ENCODE measurements at places on chromosomes 6 and 20. TPM values are rescaled to one million over a fixed set of nuclear protein-coding genes. Genes with fewer than 3 reads are reported as not detected.

DNA sequence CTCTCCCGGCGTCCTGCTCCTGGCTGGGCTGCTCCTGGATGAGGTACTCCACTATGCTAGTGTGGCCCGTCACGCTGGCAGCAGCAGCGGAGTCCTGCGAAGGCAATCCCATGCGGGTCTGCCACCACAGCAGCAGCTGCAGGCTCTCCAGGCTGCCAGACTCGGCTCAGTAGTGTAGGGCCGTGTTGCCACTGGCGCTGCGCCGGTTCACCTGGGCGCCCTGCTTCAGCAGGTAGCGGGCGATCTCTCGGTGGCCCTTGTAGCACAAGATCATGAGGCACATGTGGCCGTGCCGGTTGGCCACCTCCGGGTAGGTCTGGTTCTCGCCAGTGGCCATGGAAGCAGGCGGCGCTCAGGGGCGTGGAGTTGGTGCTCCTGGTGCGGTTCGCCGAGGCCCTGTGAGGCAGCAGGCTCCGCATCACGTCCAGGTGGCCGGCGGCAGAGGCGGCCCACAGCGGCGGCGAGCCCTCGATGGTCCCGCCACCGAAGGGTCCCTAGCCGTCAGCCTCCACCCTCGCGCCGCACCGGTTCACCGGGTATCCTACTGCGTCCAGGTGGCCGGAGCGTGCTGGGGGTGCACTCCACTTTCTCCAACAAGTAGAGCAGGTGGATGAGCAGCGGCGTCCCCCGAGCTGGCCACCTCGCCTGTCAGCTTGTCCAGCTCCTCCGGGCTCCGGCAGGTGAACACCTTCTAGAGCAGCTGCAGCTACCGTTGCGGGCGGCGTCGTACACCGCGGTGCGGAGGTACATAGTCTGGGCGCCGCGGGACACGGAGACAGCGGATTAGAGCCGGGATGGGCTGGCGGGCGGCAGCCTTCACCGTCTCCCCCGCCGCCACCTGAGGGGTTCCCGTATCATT lies 19.8 kb downstream of the RFPL4B start:
- no peak overlapping the region for H3K4me3 ChIP-seq
- peaks cover 11% of the 10 kb centered on the region for H3K27me3 ChIP-seq
- H3K27ac ChIP-seq, result no peak overlapping the region
- no peaks in the 10 kb centered on the region for H3K4me1 ChIP-seq
- DNase-seq, result no peak
- H3K36me3 ChIP-seq, result no peaks in the 10 kb centered on the region

DNA sequence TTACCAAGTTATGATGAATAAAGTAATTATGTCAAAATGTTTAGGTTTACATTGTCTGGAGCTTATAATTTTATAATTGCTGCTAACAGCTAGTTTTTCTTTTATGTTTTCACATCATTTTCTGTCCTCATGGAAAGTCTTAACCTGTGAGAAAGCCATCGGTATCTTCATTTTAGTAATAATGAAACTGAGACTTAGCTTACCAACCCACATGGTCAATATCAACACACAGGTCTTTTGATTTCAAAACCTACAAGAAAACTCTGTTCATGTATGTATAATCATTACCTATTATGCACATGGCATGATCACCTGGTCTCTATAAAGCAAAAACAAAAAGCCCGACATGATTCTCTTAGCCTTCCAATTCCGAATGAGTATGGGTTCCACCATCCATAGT lies 61.9 kb downstream of the KCNQ5 start:
- no peak overlapping the region for H3K4me3 ChIP-seq
- DNase-seq, result no peak
- no peak overlapping the region for H3K27ac ChIP-seq
- H3K27me3 ChIP-seq, result no peaks in the 10 kb centered on the region

SAMD5 gene
- not detected for polyA plus RNA-seq

ID4 gene
- not detected for polyA plus RNA-seq

- H3K4me3 ChIP-seq, result no peak overlapping the region
These were observed 61.6 kb upstream of the HS3ST5 start for GRCh38 chr6:114404339-114404955.

CNBD2 gene
- 6.4 TPM for polyA plus RNA-seq

DNA sequence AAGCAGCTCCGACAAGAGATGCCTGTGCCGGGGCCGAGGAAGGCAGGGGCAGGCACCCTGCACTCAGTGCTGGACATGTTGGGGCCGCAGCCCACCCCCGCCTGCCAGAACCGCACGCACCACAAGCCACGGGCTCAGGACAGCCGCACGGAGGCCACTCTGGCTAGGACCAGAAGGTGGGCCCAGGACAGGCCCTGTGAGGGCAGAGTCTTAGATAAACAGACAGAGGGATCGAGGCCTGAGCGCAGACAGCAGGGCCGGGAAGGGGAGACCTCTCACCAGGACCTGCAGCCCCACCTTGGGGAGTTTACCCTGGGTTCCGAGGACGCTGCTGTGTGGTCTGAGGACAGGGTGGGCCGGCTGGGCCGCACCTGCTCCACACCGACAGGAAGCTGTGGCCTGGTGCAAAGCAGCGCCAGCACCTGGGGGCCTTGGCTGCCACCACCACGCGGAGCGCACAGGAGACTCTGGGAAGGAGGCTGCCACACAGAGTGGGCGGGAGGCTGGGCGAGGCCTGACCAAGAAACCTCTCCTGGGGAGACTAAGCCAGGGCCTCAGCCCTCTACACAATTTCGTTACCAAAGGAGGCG lies 32.0 kb downstream of the KCNQ2 start:
- H3K36me3 ChIP-seq, result no peaks in the 10 kb centered on the region
- no peaks in the 10 kb centered on the region for H3K27me3 ChIP-seq
- no peak overlapping the region for H3K27ac ChIP-seq
- H3K4me1 ChIP-seq, result peaks cover 22% of the 10 kb centered on the region

DNA sequence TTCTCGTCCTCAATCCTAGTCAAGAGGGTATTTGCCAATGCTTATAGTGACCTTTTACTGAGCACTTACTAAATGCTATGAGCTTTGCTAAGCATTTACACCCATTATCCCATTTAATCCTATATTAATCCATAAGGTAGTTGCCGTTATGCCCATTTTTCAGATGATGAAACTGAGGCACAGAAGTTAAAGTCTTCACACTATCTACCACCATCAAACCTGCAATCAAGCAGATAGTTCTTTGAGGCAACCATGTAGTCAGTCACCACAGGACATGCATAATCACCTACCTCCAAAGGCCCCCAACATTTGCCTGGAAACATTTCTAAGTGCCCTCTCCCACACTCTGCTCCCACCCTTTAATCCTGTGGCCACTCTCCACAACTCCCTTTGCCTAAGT lies 149.6 kb downstream of the LY86 start:
- no peaks in the 10 kb centered on the region for H3K4me1 ChIP-seq
- no peak overlapping the region for H3K4me3 ChIP-seq
- H3K27me3 ChIP-seq, result peaks cover 10% of the 10 kb centered on the region
- DNase-seq, result no peak
- no peaks in the 10 kb centered on the region for H3K36me3 ChIP-seq
- no peak overlapping the region for H3K27ac ChIP-seq

DNA sequence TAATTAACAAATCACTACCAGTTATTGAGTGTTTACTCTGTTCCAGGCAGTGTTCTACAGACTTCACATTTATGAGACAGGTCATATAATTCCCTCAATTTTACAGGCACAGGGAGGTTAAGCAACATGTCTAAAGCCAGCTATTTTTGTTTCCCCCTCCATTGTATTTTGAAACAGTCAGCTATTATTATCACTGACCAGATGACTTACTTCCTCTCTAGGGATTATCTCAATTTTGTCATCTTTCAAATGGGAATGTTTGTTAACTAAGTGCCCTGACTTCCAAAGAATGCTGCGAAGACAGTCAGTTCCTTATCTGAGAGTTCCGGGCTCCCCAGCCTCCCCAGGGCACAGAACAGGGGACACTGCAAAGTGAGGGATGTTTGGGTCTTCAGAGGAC lies 5.6 kb upstream of the CNPY3 start:
- H3K4me1 ChIP-seq, result peaks cover 6% of the 10 kb centered on the region
- no peaks in the 10 kb centered on the region for H3K27me3 ChIP-seq
- no peak overlapping the region for H3K27ac ChIP-seq
- DNase-seq, result no peak
- H3K4me3 ChIP-seq, result no peak overlapping the region

- no peaks in the 10 kb centered on the region for H3K36me3 ChIP-seq
- H3K4me1 ChIP-seq, result peaks cover 7% of the 10 kb centered on the region
- H3K27me3 ChIP-seq, result peaks cover 71% of the 10 kb centered on the region
- H3K27ac ChIP-seq, result no peak overlapping the region
These were observed 17.6 kb downstream of the TFAP2B start for GRCh38 chr6:50836231-50836630.

DNA sequence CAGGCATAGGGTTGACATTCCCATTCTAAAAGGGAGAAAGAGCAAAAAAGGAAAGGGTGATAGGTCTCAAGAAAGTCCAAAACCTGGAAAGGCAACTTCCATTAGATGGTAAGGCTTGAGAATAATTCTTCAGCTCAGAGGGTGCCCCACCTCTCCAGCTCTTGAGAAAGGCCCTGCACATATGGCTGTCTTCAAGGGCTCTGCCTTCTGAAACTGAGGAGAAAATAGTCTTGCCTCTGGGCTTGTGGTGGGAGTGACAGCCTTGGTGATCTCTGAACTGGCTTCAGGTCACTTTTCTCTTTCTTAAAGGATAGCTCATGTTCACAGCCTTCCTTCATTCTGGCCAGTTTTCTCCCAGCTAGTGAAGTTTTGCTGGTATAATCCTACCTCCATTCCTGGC lies 35.6 kb upstream of the NR2E1 start:
- peaks cover 8% of the 10 kb centered on the region for H3K36me3 ChIP-seq
- H3K27ac ChIP-seq, result no peak overlapping the region
- no peak for DNase-seq
- H3K27me3 ChIP-seq, result peaks cover 74% of the 10 kb centered on the region
- H3K4me3 ChIP-seq, result no peak overlapping the region
- H3K4me1 ChIP-seq, result peaks cover 17% of the 10 kb centered on the region

DNA sequence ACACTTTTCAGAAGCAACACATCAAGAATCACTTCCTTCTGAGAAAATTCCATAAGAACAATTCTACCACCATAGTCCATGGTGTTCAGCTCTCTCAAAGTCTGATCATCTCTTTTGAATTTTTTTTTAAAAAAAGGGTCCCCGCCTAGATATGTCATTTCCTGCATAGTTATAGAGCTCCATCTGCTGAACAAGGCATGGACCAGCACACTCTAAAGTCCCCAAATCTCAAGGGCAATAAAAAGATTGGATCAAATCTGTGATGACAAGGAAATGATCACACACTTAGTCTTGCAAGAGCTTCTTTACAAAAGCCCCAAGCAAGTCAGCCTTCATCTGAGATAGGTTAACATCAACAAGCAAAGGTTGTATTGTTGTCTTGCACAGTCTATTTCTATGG lies 100.7 kb upstream of the STMND1 start:
- H3K4me1 ChIP-seq, result no peaks in the 10 kb centered on the region
- no peak for DNase-seq
- peaks cover 47% of the 10 kb centered on the region for H3K27me3 ChIP-seq
- no peaks in the 10 kb centered on the region for H3K36me3 ChIP-seq
- no peak overlapping the region for H3K27ac ChIP-seq

- H3K36me3 ChIP-seq, result peaks cover 4% of the 10 kb centered on the region
- H3K4me3 ChIP-seq, result no peak overlapping the region
- no peak for DNase-seq
- H3K27ac ChIP-seq, result no peak overlapping the region
- H3K4me1 ChIP-seq, result no peaks in the 10 kb centered on the region
- H3K27me3 ChIP-seq, result no peaks in the 10 kb centered on the region
These were observed 93.2 kb upstream of the MAN1A1 start for GRCh38 chr6:119442776-119443184.

GRCh38 chr20:13771853-13772453 lies 12.8 kb downstream of the ESF1 start:
- H3K4me1 ChIP-seq, result peaks cover 10% of the 10 kb centered on the region
- DNase-seq, result peak; percentile 30
- no peak overlapping the region for H3K27ac ChIP-seq
- no peaks in the 10 kb centered on the region for H3K27me3 ChIP-seq
- peaks cover 15% of the 10 kb centered on the region for H3K36me3 ChIP-seq

DNA sequence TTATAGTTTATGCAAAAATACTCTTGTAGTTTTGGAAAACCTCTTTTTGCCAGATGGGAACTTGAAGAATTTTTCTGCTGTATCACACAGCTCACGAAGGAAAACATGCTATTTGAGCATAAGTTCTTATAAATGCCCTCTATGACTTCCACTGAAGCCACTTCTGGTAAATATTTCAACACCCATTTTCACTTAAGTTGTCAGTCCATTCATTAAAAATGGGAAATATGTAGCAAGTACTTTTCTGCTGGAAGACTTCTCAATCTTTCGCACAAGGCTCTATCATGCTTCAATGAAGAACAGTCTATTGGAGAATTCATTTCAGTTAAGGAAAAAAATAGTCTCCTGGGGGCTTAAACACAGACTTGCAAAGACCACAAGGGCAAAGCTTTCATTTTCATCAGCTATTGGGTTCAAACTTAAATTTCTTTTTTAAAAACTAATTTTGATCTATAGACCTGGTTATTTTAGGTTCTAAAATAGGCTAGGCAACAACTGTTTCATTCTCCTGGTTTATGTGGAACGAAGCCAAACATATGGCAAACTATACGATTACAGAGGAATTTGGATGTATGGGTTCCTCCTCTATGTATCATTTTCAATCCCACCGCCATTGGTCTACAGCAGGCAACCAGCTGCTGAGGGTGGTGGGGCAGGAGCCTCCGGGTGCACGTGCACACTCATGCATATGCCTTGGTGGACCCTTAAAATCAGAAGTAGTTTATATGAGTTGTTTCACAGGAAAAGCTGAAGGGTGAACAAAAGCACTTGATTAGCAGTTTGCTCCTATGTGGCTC lies 38.7 kb downstream of the LAMA4 start:
- no peaks in the 10 kb centered on the region for H3K4me1 ChIP-seq
- H3K36me3 ChIP-seq, result no peaks in the 10 kb centered on the region
- H3K27me3 ChIP-seq, result peaks cover 15% of the 10 kb centered on the region
- no peak for DNase-seq

SIRPB2 gene
- not detected for polyA plus RNA-seq

DNA sequence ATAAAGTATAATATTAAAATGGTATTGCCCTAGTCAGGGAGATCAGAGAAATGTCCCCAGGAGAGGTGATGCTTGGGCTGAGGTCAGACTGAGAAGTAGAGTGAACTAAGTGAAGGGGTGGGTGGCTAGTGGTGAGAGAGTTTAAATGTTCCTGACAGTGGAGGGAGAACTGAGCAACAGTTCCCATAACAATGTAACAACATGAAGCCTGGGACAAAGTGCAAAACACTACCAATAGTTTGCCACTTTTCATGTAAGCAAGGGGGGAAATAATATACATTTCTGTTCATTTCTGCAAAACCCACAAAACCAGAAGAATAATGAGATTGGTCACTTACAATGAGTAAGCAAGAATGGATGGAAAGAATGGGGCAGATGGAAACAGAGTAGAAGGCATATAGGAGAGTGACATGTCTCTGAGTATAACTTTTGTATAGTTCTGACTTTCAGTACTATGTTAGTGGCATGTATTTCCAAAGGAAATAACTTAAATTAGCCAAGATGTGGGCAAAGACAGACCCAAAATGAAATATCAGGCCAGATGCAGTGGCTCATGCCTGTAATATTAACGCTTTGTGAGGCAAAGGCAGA lies 13.3 kb upstream of the FAXC start:
- H3K27ac ChIP-seq, result no peak overlapping the region
- no peak overlapping the region for H3K4me3 ChIP-seq
- no peaks in the 10 kb centered on the region for H3K36me3 ChIP-seq
- H3K4me1 ChIP-seq, result no peaks in the 10 kb centered on the region
- DNase-seq, result no peak
